ENCODE measurements at places on chromosomes 7 and 10. TPM values are rescaled to one million over a fixed set of nuclear protein-coding genes. Genes with fewer than 3 reads are reported as not detected.

DNA sequence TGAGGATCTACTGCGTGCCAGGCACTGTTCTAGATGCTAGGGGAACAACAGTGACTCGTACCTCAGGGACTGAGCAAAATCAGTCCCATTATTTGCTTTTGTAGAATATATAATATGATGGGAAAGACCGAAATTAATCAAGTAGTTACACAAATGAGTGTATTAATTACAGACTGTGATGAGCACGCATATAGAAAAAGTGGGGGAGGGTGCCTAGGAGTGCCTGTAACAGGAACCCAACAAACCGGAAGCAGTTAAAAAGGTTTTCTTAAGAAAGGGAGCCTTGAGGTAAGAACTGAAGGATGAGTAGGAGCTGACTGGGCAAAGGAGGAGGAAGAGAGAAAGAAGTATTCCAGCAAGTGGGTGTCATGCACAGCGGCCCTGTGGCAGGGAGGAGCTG lies 28.2 kb upstream of the IL6 start:
- no peak for DNase-seq

DNA sequence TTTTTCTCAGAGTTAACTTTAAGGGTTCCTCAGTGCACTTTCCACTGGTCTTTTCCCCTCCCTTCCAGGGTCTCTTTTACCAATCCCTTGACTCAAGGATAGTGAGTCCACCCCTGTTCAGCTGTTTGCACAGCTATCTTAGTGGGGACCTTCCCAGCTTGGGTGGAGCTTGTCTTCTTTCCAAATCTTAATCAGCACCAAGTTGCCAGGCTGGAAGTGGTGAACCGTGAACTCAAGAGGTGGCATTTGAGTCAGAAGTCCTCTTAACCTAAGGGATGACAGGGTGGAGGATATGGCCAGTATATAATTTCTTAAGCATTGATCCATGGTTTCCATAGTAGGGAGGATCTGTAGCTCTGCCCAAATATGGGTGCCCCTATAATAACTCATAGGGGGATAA lies 25.0 kb downstream of the MAPK8 start:
- DNase-seq: no peak

SPDYE2 gene
- total RNA-seq: not detected

DNA sequence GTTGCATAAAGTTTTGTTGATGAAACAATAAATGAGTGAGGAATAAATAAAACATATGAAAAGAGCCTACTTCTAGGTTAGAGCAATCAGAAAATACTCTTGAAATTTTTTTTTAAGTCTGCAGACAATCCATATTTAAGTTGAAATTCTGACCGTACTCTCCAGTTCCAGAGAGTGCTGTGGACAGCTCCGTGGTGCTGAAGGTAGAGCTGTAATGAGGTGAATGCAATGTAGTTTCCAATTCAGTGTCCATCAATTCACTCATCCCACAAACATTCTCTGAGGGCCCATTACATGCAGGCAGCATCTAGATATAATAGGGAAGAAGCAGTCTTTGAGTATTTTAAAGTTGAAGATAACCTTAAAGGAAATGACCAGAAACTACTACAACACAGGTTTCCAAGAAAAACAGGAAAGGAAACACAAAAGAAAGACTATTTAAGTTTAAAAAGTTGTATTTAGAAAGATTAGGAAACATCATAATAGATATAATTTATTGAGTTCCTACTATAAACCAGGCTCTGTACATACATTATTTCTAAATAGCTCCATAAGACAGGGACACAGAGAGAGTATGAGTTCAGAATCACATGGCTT lies 44.0 kb upstream of the CRTAC1 start:
- no peak for DNase-seq

- DNase-seq: no peak
These were observed 659.4 kb downstream of the MAGI2 start for GRCh38 chr7:78794101-78794500.

ASAH2 gene
- total RNA-seq: 0.17 TPM

DNA sequence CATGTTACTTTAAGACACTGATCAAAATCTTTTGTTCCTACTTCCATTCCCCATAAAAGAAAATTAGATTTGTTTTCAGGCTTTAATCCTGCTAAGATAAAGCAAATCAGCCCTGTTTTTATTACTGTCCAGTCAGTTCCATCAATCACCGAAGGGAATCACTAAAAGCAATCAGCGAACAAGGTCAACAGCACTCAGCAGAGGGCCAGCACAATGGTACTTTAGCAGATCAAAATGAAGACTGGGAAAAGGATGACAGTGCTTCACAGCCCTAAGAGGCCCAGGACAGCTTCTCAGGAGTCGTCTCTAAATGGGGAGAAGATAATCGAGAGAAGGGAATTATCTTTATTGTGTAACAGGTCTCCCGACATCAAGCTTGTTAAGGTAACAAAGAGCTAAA lies 32.7 kb downstream of the SEM1 start:
- DNase-seq: no peak

GRCh38 chr7:137388916-137389315 lies 45.4 kb upstream of the PTN start:
- no peak for DNase-seq

GRCh38 chr10:78916227-78916626 lies 152.5 kb upstream of the ZMIZ1 start:
- DNase-seq: no peak

GRCh38 chr7:146565872-146566271 lies 449.3 kb downstream of the CNTNAP2 start:
- no peak for DNase-seq

DNA sequence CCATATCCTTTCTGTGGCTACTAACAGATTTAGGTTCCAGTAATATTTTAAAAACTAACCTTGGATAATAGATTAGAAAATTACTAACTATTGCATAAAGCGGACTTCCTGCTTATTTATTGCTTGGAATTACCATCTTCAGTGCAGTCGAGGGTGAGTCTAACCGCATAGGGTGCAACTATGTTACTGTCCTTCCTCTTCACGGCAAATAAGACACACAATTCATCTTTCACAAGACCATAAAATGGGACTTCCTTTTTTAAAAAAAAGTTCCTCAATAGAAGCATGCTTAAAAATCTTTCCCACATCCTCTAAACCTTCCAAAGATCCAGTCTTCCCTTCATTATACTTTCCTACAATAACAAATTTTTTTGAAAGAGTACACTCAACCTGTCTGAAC lies 2.1 kb downstream of the SLC25A40 start:
- no peak for DNase-seq

GRCh38 chr7:3196629-3197400 lies 104.2 kb upstream of the SDK1 start:
- no peak for DNase-seq

DNA sequence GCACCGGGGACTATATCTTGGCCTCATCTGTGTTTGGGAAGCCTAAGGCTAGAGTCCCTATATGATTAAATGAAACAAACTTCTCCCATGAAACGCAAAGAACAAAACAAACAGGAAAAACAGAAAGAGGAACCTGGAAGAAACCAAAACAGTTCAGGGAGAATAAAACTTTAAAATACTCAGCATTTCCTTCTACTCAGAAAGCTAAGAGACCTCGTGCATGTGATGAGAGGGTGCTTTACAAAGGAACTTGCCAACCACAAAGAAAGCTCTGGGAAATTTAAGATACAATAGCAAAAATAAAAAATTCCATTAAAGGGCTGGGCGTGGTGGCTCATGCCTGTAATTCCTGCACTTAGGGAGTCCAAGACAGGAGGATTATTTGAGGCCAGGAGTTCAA lies 6.9 kb downstream of the PILRA start:
- DNase-seq: no peak

GRCh38 chr7:117828825-117829224 lies 44.4 kb downstream of the CTTNBP2 start:
- no peak for DNase-seq

GRCh38 chr10:100812978-100813377 lies 67.6 kb downstream of the PAX2 start:
- no peak for DNase-seq

DNA sequence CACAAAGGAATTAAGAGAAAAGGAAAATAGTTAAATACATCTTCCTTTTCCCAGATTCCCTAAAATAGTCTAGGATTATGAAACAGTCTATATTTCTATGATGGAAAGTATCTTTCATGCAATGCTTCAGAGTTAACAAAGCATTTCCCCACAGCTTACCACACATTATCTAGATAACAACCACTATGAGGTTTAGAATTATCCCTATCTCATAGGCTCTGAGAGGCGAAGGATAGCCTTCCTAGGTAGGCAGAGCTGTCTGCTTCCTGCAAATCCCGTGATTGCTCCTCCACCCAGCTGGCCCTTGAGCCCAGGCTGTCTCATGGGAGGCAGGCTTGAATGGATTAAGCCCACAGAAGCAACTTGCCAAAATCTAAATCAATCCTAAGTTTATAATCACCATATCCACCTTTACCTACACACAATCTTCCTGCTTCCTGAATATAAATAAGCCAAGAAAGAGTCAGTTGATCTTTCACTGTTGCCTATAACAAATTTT lies 321.4 kb upstream of the AOAH start:
- DNase-seq: no peak

DNA sequence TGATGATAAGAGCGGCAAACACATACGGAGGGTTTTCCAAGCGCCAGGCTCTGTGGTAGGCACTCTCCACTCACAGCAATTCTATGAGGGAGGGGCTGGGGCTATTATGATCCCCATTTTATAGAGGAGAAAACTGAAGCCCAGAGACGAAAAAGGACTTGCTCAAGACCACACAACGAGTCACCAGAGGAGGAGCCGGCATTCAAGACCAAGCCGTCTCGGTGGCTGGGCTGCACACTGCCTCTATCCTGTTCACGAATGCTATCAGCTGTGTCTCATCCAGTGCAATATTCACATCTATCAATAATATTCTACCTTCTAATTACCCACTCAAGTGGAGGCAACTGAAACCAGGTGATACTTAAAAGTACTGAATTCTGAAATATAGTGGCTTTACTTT lies 67.8 kb upstream of the NMT2 start:
- no peak for DNase-seq

DNA sequence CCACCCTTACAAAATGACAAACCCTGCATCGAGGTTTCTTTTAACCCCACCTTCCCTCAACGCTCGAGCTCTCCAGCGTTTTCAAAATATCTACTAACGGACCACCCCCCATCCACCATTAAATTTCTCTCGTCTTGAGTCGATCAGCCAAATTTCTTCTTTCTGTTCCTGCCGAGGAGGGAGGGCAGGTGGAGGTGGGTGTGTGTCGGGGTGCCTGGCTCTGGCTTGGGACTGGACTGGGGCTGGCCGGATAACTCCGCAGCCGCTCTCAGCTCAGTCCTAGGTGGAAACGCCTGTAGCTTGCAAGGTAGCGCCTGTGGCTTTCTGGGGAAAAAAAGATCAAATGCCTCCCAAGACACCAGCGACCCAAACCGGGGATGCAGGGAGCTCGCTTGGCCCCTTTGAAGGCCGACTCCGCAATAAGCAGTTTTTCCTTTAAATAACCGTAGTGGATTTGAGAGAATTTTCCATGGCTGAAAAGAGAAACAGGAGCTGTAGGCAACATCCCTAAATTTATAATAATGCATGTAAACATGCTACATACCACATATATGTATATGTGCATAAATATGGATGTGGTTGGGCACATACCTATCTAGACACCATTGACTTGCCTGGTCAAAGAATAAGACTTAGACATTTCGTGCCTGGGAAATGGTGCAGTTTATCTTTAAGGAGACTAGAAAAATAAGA lies 1.9 kb upstream of the TMEM178B start:
- no peak for DNase-seq

DNA sequence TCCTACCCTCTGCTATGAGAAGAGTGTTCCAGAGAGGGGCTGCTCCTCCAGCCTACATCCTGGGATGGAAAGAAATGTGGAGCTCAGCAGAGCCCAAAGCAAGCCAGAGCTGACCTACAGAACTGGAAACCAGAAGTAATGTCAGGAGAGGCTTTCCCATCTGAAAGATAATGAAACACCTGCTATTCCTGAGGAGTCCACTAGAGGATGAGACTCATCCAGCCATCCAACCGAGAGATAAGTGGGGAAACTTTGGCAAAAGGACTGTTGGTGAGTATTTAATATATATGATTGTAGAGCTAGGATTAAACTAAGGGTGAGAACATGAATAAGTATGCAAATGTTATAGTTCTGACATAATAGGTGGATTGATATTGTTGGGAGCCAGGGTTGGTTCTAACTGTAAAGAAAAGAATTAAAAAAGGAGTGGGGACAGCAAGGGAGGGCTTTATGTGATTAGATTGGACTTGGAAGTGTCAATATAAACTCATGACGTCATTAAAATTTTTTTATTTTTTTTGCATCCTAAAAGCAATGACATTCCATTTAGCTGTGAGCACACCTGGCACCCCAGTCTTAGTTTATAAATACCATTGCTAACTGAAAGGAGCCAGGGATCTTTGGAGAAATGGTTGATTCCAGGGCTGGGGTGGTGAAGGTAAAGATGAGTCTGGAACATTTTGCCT lies 312.8 kb upstream of the NFE2L3 start:
- DNase-seq: no peak

DNA sequence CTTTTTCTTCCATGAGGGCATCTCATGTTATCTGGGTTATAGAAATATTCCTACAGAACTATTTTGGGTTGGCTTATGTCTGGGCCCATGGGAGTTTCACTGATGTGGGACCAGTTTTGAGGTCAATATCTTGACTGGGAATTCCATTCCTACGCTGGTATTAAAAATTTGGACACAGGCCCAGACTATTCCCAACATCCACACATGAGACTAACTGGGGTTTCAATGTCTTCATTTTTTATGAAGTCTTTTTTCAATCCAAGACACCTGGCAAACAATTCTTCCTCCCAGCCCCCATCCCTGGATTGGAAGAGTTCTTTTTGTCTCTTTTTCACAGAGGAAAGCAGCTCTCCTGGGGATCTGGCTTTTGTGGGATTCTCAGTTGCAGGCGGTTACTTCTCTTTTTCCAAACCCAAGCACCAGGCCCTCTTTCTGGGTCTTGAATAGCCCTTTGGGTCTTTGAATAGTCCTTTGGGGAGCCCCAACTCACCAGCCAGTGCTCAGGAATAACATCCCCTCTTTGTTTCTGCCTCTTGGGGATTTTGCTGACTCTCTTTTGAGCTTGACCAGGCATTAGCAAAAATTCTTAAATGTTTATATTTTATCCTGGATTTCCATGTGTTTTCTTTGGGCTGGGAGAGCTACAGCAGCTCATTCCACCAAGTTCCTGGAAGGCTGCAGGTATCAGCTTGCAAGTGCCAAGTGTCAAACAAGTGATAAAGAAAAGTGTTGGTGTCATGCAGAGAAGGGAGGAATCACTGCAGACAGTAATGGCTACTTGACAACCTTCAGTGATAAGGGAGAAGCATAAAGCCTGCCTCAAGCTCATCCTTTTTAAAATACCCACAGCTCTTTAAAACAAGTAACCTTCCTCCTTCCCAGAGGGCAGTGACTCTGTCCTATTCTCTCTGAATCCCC lies 234.3 kb downstream of the ADAM12 start:
- DNase-seq: no peak

- DNase-seq: no peak
These were observed 1023.2 kb downstream of the LRMDA start for GRCh38 chr10:76454506-76455140.

DNA sequence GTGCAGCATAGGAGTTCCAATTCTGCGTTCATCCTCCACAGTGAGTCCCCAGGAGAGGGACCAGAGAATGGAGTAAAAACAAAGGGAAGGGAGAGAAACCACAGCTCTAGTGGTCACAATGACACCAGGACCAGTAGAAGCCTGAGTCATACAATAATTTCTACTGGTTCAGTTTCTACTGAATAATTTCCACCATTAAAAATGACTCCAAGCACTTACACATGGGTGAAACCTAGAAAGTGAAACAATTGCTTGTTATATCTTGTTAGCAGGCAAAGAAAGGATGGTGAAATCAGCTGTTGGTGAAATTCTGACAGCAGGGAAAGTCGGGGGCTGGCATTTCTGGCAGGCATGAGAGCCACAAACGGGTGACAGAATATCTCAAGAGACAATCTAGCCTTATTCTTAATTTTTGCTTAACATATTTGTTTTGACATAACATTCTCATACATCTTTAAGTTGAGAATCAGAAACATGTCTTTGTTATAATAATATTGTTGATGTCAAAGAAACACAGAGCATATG lies 1065.8 kb upstream of the C7orf33 start:
- no peak for DNase-seq

Data from esophagus muscularis mucosa (tissue), 4 donors.